ENCODE measurements at places on chromosomes 4 and X. TPM values are rescaled to one million over a fixed set of nuclear protein-coding genes. Genes with fewer than 3 reads are reported as not detected.

- peaks cover 20% of the 10 kb centered on the region for H3K27me3 ChIP-seq
- H3K27ac ChIP-seq, result no peak overlapping the region
- DNase-seq, result no peak
- H3K36me3 ChIP-seq, result no peaks in the 10 kb centered on the region
- H3K4me1 ChIP-seq, result no peaks in the 10 kb centered on the region
- no peak overlapping the region for H3K4me3 ChIP-seq
Observed at GRCh38 chr4:8725845-8726244, 133.3 kb downstream of the CPZ start.

DNA sequence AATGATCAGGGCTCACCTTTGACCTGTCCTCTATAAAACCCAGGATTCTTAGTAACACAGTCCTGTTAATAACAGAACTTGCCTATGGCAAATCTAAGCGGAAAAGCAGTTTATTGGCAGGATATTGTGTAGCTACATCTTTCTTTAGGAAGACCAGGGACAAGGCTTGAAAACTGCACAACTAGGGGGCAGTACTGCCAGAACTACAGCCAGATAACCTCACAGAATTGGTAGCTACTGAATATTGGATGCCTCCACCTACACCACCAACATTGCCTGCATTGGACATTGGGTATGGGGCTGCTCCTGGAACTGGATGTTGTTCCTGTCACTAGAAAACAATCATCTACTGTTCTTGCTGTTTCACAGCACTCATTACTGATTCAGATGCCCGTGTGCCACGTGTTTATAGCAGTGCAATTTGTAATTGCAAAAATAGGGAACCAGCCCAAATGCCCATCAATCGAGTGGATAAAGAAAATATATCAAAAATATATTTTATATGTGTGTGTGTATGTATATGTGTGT, 47.4 kb downstream of the REPS2 start:
- no peaks in the 10 kb centered on the region for H3K4me1 ChIP-seq
- peaks cover 53% of the 10 kb centered on the region for H3K27me3 ChIP-seq
- H3K36me3 ChIP-seq, result no peaks in the 10 kb centered on the region
- no peak for DNase-seq

DNA sequence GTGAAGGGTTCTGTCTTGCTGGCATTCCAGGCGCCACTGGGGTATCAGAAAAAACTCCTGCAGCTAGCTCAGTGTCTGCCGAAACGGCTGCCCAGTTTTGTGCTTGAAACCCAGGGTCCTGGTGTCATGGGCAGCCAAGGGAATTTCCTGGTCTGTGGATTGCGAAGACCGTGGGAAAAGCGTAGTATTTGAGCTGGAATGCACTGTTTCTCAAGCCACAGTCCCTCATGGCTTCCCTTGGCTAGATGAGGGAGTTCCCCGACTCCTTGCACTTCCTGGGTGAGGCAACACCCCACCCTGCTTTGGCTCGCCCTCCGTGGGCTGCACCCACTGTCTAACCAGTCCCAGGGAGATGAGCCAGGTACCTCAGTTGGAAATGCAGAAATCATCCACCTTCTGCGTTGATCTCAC, 40.1 kb downstream of the NOP14 start:
- DNase-seq, result no peak
- no peaks in the 10 kb centered on the region for H3K4me1 ChIP-seq
- H3K36me3 ChIP-seq, result peaks cover 57% of the 10 kb centered on the region
- H3K4me3 ChIP-seq, result no peak overlapping the region
- H3K27ac ChIP-seq, result no peak overlapping the region

DNA sequence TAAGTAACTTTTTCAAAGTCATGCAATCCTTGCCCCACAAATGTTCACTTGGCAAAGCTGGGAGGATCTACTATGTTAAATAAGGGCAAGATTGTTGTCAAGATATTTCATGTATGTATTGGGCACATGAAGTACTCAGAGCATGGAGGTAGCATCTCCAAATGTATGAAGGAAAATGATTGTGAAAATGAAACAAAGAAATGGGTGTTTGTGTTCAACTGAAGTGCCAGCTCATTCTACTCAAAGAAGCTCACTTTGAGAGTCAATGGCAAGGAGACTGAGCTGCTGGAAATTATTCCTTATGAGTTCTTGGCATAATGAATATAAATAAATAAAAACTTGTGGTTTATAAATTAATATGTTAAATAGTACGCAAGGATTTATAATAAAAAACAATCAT, 124.5 kb upstream of the ARSJ start:
- H3K27me3 ChIP-seq, result no peaks in the 10 kb centered on the region
- H3K36me3 ChIP-seq, result no peaks in the 10 kb centered on the region
- peaks cover 16% of the 10 kb centered on the region for H3K4me1 ChIP-seq
- H3K4me3 ChIP-seq, result no peak overlapping the region
- DNase-seq, result no peak

- H3K4me1 ChIP-seq, result no peaks in the 10 kb centered on the region
- H3K4me3 ChIP-seq, result no peak overlapping the region
- no peak for DNase-seq
- no peak overlapping the region for H3K27ac ChIP-seq
Observed at GRCh38 chrX:104008831-104009230, 4.7 kb downstream of the H2BW1 start.

GRCh38 chrX:132364313-132364712, 124.5 kb downstream of the MBNL3 start:
- H3K36me3 ChIP-seq, result no peaks in the 10 kb centered on the region
- no peaks in the 10 kb centered on the region for H3K27me3 ChIP-seq
- H3K4me3 ChIP-seq, result no peak overlapping the region
- no peak for DNase-seq
- H3K27ac ChIP-seq, result no peak overlapping the region

- peaks cover 7% of the 10 kb centered on the region for H3K27me3 ChIP-seq
- no peaks in the 10 kb centered on the region for H3K36me3 ChIP-seq
- H3K4me1 ChIP-seq, result peaks cover 6% of the 10 kb centered on the region
Observed at GRCh38 chr4:70533791-70534190, 15.4 kb downstream of the AMTN start.

DNA sequence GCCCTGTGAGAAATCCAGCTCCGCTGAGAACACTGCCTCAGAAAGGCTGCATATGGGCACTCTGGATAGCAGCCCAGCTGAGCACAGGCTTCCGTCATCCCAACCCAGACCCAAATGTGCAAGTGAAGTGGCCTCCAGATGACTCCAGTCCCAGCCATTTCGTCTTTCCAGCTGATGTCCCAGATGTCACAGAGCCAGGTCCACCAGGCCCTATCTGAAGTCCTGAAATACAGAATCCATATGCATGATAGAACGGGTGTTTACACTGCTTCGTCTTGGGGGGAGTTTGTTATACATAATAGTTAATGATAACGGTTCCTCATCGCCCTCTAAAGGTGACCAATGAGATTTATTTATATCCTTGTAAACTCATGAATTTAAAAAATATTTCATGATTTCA, 72.6 kb upstream of the TRIM2 start:
- no peak for DNase-seq
- peaks cover 8% of the 10 kb centered on the region for H3K4me1 ChIP-seq
- H3K4me3 ChIP-seq, result no peak overlapping the region
- H3K27ac ChIP-seq, result no peak overlapping the region

- no peak overlapping the region for H3K4me3 ChIP-seq
- no peak for DNase-seq
Observed at GRCh38 chr4:174099712-174100111, 183.8 kb downstream of the FBXO8 start.

DNA sequence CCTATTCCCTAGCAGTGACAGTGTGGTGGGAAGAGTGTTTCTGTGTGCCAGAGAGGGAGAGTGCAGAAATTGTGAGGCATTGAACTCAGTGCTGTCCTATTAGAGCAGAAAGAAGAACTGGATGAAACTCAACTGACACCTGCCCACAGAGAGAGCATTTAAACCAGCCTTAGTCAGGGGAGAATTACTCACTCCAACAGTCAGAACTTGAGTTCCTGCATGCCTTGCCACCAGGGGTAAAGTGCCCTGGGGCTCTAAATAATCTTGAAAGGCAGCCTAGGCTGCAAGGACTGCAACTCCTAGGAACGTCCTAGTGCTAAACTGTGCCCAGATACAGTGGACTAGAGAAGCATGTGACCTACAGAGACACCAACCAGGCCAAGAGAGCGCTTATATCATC, 12.8 kb downstream of the CYSLTR1 start:
- H3K4me3 ChIP-seq, result no peak overlapping the region
- H3K27ac ChIP-seq, result no peak overlapping the region
- no peaks in the 10 kb centered on the region for H3K27me3 ChIP-seq
- no peaks in the 10 kb centered on the region for H3K4me1 ChIP-seq
- H3K36me3 ChIP-seq, result no peaks in the 10 kb centered on the region
- DNase-seq, result no peak

DNA sequence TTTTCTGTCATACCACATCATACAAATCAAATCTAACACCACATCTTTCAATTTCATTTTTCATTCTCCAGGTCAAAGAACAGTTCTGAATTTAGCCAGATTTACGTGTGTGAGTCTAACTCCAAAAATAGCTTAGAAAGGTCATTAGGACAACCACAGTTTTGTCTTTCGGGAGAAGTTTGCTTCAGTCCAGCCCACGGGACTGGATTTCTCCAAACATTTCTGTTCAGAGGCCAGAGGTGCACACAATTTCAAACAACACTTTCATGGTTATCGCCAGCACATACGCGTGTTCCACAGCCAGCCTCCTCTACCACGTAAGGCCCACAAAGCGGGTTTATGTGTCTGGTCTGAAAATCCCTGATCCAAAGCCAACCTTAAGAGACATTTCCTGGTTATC, 65.9 kb downstream of the VEGFC start:
- no peak for DNase-seq
- H3K27me3 ChIP-seq, result no peaks in the 10 kb centered on the region
- H3K4me1 ChIP-seq, result peaks cover 14% of the 10 kb centered on the region
- no peak overlapping the region for H3K4me3 ChIP-seq
- no peak overlapping the region for H3K27ac ChIP-seq

DNA sequence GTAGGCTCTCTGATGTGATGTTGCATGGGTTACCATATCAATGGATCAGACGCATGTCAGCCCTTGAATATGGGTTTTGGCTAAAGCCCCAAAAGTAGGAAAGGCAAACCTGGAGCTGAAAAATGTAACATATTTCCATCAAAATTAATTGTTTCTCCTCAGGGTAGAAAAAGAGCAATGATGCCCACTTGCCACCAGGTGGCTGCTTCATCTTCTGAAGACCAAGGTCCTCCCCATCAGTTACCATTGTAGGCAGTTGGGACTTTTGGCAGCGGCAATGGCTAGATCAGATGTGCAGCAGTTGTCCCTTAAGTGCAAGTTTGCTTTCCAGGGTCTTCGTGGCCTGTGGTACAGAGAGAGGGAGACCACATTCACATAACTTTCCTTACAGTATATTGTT, 118.2 kb downstream of the NAF1 start:
- DNase-seq, result no peak
- no peak overlapping the region for H3K27ac ChIP-seq

- no peak within 1 kb of the TSS for H3K27ac ChIP-seq
- no peaks in the 10 kb centered on the region for H3K36me3 ChIP-seq
- no peaks in the 10 kb centered on the region for H3K4me1 ChIP-seq
- no peak for DNase-seq
- H3K27me3 ChIP-seq, result peaks cover 18% of the 10 kb centered on the region
Observed at GRCh38 chr4:42892413-42892812, at the start of gene GRXCR1. GRXCR1 (plus strand) TSS chr4:42892713; CDS start chr4:42893267, 554 bp downstream.

The NUP62CL gene
- total RNA-seq, result 4.0 TPM

The CMC4 gene
- total RNA-seq, result 6.6 TPM

GRCh38 chrX:47272013-47272408, 39.2 kb downstream of the USP11 start:
- no peaks in the 10 kb centered on the region for H3K27me3 ChIP-seq
- H3K4me1 ChIP-seq, result no peaks in the 10 kb centered on the region
- H3K4me3 ChIP-seq, result no peak overlapping the region
- no peaks in the 10 kb centered on the region for H3K36me3 ChIP-seq

GRCh38 chr4:3292571-3293400, at the start of gene RGS12:
RGS12 (plus strand) TSS chr4:3293021; CDS start chr4:3316171, 23,150 bp downstream.
- H3K36me3 ChIP-seq, result peaks cover 28% of the 10 kb centered on the region
- DNase-seq, result peak; percentile 92
- H3K27me3 ChIP-seq, result peaks cover 14% of the 10 kb centered on the region
- H3K27ac ChIP-seq, result peak within 1 kb of the TSS; percentile 93

The EDA gene
- 9.2 TPM for total RNA-seq

DNA sequence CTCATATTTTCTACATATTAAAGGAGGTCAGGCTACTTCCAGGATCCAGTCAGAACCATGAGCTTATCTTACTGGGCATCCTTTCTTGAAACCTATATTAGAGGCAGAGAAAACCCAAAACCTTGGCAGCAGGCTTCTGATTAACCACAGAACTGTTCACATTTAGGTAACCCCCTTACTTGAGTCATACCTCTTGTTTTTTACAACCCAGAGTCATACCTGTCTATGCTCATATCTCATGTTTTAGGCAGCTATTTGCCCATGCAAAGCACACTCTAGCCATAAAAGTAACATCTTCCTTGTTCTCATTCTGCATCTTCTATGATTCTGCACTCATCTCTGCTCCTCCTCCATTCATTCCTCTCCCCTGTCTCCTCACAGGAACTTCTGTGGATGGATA, 138.0 kb upstream of the SMIM31 start:
- no peak overlapping the region for H3K4me3 ChIP-seq
- H3K27ac ChIP-seq, result no peak overlapping the region
- H3K4me1 ChIP-seq, result no peaks in the 10 kb centered on the region
- no peak for DNase-seq
- H3K36me3 ChIP-seq, result no peaks in the 10 kb centered on the region
- peaks cover 2% of the 10 kb centered on the region for H3K27me3 ChIP-seq

The TLR8 gene
- not detected for total RNA-seq

DNA sequence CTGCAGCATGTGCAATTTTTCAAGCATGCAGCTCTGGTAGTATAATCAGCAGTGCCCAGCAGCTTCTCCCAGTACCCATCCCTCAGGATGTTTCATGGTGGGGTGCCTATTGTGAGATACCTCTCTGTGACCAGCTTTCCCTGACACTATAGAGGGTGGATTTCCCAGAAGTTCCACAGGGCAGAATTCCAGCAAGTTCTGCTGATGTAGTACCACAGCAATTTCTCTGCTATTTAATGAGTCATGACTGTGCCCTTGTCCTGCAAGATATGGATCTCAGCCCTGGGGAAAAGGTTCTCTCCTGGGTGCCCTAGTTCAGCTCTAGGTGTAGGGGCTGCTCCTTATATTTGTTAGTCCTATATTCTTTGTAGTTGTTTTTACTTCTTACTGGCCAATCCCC, 174.8 kb downstream of the ENOX2 start:
- peaks cover 4% of the 10 kb centered on the region for H3K27me3 ChIP-seq
- no peak overlapping the region for H3K27ac ChIP-seq

GRCh38 chr4:182749667-182750167, 167.5 kb downstream of the DCTD start:
- no peak overlapping the region for H3K4me3 ChIP-seq
- H3K27ac ChIP-seq, result no peak overlapping the region
- H3K27me3 ChIP-seq, result no peaks in the 10 kb centered on the region

The NAP1L3 gene
- 25.4 TPM for total RNA-seq

- peaks cover 7% of the 10 kb centered on the region for H3K4me1 ChIP-seq
- H3K27me3 ChIP-seq, result no peaks in the 10 kb centered on the region
- no peak overlapping the region for H3K27ac ChIP-seq
- H3K4me3 ChIP-seq, result no peak overlapping the region
- no peaks in the 10 kb centered on the region for H3K36me3 ChIP-seq
- DNase-seq, result no peak
Observed at GRCh38 chr4:68404153-68404552, 43.1 kb upstream of the TMPRSS11E start.
